ENCODE measurements at places on chromosomes 5 and 9.

DNA sequence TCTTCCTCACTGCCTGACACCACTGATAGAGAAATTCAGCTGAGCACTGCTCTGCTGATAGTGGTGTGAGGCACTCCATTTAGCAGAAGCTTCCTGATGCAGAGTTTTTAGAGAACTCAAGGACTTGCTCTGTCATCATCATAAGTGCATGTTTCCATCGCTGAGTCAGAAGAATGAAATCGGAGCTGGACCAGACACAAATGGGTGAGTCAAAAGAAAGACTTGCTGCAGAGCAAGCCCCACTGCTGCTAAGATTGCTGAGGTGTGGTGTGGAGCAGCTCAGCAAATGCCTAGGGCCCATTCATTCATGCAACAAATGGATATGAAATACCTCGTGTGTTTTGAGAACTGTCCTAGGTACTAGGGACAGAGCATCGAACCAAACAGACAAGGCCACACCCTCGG is 410.2 kb upstream of the SLC30A5 start:
- DNase-seq, result no peak

GRCh38 chr9:75391497-75391896 is 303.2 kb downstream of the OSTF1 start:
- no peak for DNase-seq

DNA sequence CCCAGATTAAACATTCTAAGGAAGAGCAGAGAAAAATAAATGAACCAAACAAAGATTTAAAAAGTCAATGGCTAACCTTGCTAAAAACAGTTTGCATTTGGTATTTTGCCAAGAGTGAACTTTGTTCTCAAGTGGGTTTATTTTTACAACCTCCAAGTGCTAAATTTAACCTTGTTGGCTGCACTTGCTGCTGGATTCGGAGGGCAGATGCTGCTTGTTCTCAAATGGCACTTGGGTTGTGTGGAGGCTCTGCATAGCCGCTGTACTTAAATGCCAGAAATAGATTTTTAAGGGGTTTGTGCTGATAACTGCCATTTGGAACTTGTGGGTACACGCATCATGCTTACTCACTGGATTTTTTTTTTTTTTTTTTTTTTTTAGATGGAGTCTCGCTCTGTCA is 13.3 kb upstream of the SPATA24 start:
- no peak for DNase-seq

DNA sequence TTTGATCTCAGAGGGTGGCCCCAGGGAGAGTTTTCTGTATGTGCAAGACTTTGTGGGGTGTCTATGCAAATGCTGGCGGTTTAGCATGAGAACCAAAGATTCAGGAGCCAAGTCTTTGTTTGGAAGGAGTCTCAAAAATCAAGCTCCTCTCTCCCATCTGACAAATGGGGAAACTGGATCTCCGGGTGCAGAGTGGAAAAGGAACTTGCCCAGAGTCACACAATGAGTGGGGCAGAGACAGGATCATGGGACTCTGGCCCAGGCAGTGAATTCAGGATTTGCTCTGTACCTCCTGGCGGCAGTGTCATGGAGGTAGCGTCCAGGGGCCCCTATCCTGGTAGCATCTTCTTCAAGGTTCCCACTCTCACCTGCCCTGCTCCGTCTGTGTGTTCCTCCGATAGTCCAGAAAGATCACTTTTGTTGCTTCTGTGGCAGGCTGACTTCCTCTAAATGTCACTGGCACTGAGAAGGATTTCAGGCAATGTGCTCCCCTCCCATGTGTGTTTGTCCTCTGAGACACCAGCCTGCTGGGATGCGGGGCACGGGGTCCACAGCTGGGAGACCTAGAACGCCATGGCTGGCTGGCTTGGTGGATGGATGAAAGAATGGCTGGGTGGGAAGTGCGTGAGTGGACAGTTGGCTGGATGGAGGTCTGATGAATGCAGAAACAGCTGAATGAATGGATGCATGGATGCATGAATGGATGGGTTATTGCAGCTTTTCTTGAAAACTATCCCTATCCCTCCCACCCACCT is 3.6 kb downstream of the CCL19 start:
- DNase-seq, result no peak

GRCh38 chr5:103910786-103911185 is 348.2 kb upstream of the NUDT12 start:
- DNase-seq, result no peak

- no peak for DNase-seq
Observed at GRCh38 chr9:18114559-18115475, 359.1 kb upstream of the ADAMTSL1 start.

- DNase-seq, result no peak
Observed at GRCh38 chr9:97551308-97551707, 49.8 kb downstream of the TMOD1 start.

DNA sequence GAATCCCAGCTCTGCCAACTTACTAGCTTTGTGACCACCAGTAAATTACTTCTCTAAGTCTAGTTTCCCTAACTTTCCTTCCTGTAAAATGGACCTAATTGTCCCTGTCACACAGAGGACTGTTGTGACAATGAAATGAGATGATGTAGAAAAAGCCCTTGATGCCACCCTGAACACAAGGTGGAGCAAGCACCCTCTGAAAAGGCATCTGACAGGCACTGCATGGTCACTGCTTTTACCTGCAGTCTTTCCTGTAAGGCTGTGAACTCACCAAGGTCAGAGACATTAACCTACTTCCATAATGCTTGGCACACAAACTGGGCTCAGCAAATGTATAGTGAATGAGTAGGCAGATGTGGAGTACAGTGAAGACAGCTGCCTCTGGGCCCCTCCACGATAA is 6.1 kb downstream of the SLC31A2 start:
- DNase-seq, result no peak

DNA sequence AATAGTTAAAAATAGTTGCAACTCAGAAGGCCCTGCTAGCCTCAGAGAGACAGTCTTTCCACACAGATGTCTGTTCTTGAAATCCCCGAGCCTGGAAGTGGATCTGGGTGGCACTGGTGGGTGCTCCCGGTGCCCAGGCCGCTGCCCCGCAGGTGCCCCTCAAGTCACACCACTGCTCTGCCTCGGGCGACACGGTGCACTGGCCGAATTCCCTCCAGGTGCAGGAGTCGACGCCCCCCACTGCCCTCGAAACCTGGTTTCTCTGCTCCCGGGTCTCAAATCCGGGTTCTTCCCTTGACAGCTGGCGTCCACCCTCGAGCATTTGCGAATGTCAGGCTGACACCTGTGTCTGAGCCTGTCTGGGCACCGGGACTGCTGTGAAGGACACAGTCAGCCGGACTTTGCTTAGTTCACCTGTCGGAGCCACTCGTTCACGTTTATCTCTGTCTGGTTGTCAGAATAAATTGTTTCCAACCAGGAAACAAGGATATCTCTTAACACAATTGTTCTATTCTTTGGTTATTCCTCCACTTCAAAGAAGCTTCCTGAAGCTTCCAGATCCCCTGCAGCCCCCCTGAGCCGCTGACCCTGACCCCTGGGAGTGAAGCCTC is 27.1 kb downstream of the SLC9A3 start:
- no peak for DNase-seq

All from NCI-H1436 (cell line).